ENCODE measurements at places on chromosomes 6 and 20.

- DNase-seq, result no peak
These were observed 10.4 kb downstream of the TMEM14C start for GRCh38 chr6:10733151-10733715.

DNA sequence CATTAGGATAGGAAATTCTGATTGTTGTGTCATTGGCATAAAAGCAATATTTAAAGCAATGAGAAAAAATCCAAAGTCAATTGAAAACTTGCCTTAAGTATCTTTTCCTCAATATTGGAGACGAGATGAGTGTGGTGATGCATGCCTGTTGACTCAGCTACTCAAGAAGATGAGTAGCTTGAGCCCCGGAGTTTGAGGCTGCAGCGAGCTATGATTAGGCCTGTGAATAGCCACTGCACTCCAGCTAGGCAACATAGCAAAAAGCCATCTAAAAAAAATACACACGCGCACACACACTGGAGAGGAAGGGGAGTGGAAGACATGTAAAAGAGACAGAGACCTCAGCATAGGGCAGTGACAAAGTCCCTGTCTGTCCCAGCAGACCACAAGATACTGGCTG is 9.7 kb upstream of the MARCKS start:
- DNase-seq, result no peak

DNA sequence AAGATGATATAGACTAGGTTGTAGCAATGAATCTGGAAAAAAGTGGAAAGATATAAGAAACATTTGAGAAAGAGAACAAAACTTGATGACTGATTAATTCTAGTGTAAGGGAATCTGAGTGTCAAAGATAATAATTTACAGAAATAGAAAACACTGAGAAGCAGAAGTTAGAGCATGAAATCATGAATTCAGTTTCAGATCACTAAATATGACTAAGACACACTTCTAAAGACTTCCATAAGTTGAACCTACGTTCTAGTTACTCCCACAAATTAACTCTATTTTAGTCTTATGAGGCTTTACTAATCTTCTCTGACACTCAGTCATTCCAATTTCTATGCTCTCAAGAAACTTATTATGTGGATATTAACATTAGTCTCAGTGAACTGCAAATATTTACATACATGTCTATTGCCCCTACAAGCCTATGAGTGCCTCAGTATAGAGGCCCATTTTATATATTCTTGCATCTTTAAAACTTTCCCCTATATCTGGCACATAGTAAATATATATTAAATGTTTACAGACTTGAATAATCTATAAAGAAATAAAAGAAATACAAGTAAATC is 30.4 kb downstream of the IBTK start:
- DNase-seq, result no peak

- DNase-seq, result no peak
These were observed 83.1 kb downstream of the BFSP1 start for GRCh38 chr20:17448071-17448470.

DNA sequence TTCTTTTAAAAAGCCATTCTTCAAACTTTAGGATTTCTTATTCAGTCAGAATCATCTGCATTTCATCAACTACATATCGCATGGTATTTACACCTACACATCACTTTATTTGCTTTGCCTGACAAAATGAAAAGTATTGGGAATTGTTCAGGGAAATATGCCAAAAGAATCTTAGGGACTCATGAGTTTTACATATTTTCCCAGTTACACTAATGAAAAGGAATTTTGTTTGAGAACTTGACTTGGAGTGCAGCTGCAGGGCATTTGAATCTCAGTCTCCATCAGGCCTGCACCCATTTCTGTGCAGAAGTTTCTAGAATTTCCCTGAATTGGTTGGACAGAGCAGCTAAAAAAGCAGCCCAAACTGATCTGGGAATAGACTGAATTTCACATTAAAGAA is 65.3 kb downstream of the MTHFD1L start:
- DNase-seq, result no peak

GRCh38 chr6:72733045-72733444 is 111.2 kb downstream of the KCNQ5 start:
- no peak for DNase-seq

DNA sequence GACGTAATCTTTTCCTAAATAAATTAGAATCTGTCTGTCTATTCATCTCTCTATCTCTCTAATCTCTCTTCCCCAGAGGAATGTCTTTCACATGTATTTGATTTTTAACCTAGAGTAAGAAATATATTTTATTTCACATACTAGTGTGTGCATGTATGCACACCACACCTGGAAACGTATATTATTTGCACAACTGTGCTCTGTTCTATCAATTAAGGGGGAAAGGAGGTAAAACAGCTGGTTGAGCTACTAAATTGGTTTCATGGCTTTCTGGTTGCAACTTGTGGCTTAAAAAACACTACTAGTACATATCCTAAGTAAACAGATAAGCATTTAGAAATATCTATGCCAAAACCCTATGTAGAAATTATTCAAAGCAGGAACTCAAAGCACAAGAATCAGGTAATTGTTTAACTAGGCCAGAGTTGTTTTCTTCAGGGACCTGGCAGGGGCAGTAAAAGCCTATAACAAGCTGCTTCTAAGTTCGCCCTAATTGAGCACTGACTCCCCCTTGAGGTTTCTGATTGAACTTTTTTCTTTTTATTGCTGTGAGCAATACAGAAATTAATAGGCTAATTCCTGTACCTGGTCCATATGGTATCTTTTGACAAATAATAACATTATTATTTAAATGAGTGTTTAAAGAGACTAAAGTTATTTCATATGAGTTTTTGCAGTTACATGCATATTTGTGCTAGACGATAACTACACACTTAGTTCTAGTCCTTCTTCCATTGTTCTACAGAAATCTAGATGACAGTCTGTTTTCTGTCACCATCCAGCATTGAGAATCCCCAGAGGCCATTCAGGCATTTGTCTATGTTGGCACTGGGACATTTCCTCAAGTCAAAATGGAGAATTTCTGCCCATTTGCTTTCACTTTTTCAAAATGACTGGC is 88.6 kb downstream of the MCHR2 start:
- DNase-seq, result no peak

GRCh38 chr6:29943053-29943966 is 978 bp downstream of the HLA-A start:
- DNase-seq, result no peak

DNA sequence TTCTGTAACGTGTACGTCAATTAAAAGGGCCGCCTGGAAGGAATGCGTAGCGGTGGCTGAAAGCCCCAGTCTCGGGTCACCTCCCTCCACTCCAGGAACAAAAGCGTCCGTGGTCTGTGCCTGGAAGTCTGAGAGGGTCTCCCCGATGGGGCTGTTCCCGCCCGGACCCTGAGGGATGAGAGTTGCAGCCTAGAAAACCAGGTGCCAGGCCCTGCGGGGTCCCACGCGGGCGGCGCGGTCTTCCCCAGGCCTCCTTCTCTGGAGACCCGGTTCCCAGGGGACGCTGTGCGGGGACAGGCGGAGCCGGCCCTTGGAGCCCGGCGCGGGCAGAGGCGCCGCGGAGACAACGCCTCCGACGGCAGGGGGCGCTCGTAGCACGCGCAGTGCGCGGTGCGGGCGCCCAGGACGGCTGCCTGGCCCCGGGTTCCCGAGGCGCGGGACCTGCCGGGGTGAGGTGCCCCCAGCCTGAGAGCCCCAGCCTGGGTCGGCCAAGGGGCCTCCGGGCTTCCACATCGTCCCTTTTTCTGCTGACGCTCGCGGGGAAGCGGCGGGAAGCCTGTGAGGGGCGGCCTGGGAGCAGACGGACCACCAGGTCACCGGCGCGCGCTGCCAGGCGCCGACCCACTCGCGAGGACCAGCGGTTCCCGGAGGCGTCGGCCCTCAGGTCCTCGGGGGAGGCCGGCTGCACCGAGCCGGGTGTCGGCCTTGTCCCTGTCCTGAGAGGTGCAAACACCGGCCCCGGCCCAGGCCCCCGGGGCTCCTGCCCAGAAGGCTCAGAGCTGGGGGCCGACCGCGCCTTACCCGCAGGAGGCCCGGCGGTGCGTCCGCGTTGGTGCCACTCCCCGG is 5.3 kb upstream of the FOXC1 start:
- DNase-seq, result peak; percentile 23

GRCh38 chr6:157641837-157642236 is 181.2 kb upstream of the SNX9 start:
- no peak for DNase-seq

- no peak for DNase-seq
These were observed 144.9 kb downstream of the TRMT11 start for GRCh38 chr6:126131246-126131645.

- no peak for DNase-seq
These were observed 51.0 kb upstream of the IL20RA start for GRCh38 chr6:137095651-137096238.

DNA sequence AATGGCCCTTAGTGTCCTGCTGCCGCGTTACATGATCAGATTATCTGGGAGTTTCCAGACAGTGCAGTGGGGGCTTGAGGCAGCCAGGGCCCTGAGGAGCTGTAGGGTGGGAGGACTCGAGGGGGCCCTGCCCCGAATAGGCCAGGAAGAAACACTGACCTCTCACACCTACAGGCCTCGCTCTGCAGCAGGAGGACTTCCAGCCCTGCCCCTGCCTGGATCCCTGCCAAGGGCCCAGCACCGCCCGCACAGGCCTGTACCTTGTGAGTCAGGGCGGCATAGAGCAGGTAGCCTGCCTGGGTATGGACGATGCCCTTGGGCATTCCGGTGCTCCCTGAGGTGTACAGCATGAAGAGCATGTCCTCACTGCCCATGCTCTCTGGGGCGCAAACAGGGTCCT is 30.1 kb upstream of the APMAP start:
- DNase-seq, result no peak

DNA sequence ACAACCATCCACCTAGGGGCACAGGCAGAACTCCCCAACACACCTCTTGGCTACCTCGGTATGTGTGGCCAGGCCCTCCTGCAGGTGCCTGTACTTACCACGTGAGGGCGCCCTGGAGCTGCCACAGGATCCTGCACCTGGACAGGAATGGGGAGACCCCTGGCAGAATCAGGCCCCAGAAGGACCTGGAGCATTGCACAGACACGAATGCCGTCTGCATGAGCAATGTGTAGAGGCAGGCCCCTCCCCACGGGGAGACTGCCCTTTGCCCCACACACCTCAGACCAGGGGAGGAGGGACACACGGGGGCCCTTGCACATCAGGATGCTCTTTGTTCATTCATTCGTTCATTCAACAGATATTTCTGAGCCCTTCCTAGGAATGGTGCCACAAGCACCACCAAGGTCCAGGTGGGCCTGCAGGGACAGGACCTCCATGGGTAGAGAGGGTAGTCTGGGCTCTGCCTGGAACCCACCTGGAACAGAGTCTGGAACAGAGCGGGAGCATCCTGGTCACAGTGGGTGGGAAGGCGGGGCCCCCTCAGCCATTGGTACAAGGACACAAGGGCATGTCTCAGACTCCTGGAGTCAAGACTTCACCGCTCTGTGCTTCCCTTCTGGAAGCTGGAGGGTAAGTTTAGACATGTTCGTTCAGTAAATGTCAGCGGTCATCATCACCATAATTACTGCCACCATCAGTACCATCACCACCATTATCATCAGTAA is 32.3 kb downstream of the YTHDF1 start:
- peak; percentile 28 for DNase-seq

GRCh38 chr6:110328259-110328658 is 29.9 kb downstream of the METTL24 start:
- DNase-seq, result no peak

DNA sequence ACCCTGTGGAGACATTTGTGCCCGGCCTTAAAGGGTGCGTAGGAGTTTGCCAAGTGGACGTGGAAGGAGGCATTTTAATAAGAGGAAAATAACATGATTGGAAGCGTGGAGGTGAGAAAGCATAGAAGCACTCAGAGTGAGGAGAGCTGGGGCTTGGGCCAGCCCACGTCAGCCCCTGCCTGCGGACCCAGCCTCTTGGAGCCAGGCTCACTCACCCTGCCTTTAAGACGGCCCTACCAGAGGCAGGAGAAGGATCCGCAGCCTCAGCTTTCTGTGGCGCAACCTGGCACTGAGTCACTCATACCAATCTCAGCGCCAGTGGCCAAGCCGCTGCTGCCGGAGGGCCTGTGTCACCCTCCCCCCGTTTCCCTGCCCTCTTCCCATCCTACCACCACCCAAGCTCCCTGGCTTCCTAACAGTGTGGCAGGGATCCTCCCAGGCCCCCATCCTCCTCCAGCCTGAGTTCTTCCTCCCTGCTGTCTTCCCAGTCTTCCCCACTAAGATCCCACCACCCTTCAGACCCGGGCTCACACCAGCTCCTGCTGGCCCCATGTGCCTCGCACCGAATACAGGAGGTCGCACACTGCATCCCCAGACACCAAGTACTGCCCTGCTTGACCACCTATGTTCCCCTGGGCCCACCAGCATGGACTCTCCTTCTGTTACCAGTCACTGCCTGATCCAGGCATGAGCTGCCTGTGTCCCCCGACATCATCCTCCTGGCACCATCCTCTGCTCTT is 285.2 kb downstream of the UST start:
- no peak for DNase-seq

- DNase-seq, result no peak
These were observed 13.4 kb downstream of the CLIC5 start for GRCh38 chr6:46002264-46002663.

- no peak for DNase-seq
These were observed 97.4 kb downstream of the IYD start for GRCh38 chr6:150466196-150466595.

DNA sequence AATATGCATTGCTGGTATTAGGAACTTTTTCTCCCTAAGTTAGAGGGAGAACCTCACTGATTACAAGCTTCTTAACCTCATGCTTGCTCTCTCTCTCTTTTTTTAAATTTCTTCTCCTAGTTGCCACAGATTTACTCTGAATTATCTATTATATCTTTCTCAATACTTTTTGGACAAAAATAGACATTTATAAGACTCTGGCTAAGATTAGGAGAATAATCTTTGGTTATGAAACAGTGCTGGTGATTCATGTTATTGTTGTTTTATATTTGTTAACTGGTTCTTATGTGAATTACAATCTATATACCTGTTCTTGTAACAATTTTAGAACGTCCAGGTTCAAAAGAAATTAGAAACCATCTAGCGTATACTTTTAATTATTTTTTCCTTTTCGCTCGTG is 187.8 kb downstream of the OGFRL1 start:
- DNase-seq, result no peak

Measured in stimulated activated CD8-positive, alpha-beta memory T cell treated with anti-CD3 and anti-CD28 coated beads, Interleukin-4, amount 100 ng/mL, for 1 hour (primary cell).